ENCODE measurements at places on chromosomes 2 and 18.
A peak's percentile ranks its signal among the peaks of the same experiment; 100 is the strongest.

GRCh38 chr2:172427256-172427989, at the start of gene ITGA6:
Gene ITGA6, plus strand, starts transcription at chr2:172427586.
- peak; percentile 46 for DNase-seq

DNA sequence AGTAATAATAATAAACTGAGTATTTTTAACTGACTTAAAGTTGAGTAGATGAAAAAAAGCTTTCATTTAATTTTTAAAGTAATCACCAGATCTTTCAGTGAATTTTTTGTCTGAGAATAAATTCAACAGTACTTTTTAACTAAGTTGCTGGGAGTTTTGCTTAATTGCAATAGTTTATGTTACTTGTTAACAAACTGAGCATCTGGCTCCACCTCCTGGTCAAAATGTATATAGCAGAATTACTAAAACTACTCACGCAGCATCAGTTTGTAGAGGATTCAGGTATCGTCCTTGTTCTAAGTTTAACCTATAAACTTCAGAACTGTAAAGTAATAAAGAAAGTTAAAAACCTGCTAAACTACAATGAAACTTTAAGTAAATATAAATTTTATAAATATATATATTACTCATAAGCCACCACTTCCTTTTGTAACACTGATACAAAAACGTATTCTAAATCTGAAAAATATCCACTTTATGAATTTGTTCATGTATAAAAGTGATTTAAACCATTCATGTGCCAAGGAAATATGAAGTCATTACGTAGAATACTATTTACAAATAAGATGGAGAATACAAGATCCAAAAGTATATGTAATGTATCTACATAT, 21.3 kb downstream of the NOL10 start:
- no peak for DNase-seq

DNA sequence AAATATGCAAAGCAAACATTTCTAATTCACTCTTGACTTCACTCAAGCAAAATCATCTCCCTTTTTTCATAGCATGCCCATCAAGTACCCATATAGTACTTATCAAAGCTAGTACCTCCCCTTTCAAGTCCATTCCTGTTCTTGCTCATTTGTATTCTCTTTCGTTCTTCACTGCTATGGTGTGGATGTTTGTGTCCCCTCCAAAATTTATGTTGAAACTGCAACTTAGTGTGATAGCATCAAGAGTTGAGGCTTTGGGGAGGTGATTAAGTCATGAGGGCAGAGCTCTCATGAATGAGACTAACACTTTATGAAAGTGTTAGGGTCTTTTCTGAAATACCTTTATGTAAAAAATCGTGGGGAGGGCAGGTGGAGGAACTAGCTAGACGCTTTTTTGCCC, 52.9 kb downstream of the RNU4ATAC start:
- DNase-seq, result no peak

- DNase-seq, result no peak
Measured at GRCh38 chr2:67719351-67719750, 322.2 kb downstream of the ETAA1 start.

DNA sequence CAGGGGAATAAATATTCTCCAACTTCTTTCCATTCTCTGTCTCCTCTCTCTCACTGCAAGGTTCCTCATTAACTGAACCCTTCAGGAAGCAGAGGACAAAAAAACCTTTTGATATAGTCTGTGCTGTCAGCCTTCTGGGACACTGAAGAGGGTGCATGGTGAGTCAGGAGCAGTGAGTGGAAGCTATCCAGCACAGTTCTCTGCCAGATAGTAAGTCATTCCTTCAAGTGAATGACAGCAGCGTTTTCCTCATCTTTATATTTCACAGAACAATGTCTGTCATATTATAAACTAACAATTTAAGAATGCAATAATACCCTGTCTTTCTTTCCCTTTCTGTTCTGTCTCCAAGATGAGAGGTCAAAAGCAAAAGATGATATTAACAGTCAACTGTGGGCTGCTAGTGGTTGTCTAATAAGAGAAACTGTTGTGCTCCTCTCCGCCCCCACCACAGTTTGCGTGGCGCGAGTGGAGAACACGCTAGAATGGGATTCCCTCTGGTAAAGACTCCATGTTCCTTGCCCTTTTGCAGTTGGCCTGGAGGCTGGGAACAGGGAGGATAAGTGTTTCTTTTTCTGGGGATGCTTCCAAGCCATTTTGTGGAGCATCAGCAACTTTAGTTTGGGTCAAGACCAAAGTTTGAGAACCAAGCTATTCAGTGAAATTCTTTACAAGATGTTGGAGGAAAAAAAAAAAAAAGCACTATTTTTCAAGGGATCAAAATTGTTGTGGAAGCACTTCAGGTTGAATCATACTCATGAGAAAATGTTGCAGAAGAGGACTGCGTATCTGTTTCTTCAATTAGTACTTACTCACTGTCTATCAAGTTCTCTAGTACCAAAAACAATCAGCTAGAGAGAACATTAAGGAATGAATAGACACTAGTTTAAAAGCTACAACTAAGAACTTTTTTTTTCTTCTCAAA, 430.2 kb downstream of the SETBP1 start:
- DNase-seq, result no peak

DNA sequence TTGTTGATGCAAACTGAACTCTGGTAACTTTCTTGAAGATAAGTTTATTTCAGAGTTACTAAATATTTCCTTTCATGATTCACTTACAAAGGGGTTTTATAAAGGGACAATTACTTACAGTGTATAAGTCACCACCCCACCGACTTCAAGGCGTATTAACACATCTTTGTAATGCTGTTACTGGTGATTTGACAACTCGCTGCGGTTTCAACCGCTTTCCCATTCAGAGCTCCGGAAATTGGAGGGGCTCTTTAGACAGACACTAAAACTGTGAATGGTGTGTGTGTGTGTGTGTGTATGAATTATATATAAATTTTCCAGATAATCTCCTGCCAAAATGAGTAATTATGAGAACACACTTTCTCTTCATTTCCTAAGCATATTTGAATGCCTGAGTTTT, 4.9 kb downstream of the TM4SF20 start:
- DNase-seq, result no peak

GRCh38 chr2:69491864-69492263, 54.6 kb upstream of the NFU1 start:
- no peak for DNase-seq

DNA sequence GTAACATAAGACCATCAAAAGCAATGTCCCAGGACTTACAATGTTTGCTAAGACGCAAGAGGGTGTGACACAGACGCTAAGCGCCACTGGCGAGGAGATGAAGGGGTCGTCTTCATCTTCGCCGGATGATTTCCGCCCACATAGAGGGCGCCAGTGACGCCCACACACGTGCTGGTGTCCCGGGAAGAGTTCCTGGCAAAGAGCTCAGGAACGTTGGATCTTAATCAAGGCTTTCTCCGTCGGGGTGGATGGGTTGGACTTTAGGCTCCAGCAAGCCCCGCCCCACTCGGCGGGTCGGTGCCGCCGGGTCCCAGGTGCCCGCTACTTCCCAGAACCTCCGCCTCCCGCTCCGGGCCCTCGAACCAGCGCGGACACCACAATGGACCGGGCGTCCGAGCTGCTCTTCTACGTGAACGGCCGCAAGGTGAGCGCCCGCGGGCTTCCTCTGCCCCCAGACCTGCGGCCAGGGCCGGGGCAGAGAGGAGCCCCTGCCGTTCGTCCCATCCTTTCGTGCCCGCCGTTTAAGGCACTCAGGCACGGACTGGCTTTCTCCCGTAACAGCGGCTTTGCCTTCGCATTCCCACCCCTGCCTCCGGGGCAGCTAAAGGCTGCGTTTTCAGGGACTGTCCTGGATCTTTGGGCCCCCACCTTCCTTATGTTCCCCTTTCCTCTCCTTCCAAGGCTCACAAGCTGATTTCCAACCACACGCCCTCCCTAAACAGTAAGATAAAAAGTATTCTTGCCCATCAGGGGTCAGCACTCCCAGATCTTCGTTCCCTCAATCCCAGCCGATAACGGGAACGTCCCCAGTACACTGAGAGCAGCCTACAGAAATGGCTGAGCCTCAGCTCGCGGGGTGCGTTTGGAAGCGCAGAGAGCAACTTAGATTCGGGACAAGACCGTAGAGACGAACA, at the start of gene AOX1:
Gene AOX1 (plus strand): TSS at position 285 of the 914 bp plus-strand sequence. CDS start 95 bp downstream, at position 380.
- DNase-seq, result no peak

GRCh38 chr2:232519581-232520438, at the start of gene PRSS56:
Gene PRSS56, plus strand, starts transcription at chr2:232520388. Its CDS starts 211 bp downstream, at chr2:232520599.
- no peak for DNase-seq

GRCh38 chr2:207044379-207045362, 105.4 kb downstream of the CPO start:
- DNase-seq, result no peak

DNA sequence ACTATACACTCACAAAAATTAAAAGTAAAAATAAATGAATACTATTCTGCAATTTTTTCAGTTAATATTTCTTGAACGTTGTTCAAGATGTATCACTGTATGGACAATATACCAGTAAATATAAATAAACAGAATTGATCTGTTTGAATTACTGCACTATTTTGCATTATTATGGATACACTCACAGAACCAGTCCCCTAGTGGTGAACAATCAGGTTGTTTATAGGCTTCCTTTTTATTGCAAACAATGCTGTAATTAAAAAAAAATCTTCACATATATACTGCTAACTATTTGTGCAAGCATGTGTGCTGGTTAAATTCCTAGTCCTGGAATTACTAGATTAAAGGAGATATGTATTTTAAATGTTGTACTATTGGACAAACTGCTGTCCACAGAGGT, 306.0 kb downstream of the FBXO15 start:
- DNase-seq, result no peak

GRCh38 chr2:9552219-9553178, 3.1 kb downstream of the ADAM17 start:
- DNase-seq, result no peak

DNA sequence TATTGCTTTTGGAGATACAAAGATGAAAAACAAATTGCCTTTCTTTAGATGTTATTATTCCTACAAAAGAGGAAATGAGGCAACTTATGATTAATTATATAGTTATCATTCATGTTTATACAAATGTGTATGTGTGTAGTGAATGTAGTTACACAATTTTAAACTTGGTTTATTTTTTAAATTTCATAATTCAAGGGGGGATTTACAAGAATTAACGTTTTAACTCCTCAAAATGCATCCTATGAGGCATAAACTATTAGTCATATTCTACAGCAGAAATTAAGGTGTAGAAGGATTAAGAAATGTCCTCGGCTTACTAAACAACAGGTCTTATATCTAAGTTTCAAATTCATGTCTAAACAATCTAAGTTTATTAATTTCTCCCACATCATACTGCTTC, 1545.8 kb downstream of the LRP1B start:
- no peak for DNase-seq

DNA sequence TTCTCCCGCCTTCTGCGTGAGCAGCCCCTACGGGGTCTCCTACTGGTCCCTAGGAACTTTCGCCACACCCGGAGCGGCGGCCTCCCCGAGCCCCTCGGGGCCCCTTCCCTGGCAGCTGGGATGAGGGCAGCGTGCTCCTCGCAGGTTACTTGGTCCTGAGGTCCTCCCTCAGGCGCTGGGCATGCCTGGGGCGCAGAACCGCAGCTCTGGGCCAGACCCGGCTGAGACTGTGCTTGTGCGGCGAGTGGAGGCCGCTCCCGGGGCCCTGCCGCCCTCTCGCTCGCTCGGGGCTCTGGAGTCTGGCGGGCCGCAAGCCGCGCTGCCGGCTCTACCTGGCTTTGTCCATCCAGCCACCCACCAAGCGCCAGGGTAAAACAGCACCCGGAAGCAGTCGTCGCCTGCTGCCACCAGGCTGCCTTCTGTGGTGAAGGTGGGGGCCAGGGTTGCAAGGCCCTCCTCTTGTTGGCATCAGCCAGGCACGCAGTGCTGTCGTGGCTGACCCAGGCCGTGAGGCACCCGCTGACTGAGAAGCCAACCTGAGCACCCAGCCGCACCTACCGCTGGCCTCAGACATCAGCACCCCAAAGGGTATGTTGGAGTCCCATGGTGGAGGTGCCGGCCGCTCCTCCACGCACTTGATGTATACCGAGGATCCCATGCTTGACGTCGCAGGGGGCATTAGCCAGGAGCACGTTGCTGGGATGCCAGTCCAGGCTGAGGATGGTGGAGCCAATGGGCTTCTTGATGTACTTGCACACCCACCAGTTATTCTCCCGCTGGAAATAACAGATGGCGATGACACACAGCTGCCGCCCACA, 46.1 kb upstream of the PTH2R start:
- no peak for DNase-seq

- no peak for DNase-seq
Measured at GRCh38 chr2:38552259-38552658, 50.5 kb downstream of the HNRNPLL start.

- DNase-seq, result no peak
Measured at GRCh38 chr2:88010136-88010535, 6.2 kb downstream of the RNU2-63P start.

DNA sequence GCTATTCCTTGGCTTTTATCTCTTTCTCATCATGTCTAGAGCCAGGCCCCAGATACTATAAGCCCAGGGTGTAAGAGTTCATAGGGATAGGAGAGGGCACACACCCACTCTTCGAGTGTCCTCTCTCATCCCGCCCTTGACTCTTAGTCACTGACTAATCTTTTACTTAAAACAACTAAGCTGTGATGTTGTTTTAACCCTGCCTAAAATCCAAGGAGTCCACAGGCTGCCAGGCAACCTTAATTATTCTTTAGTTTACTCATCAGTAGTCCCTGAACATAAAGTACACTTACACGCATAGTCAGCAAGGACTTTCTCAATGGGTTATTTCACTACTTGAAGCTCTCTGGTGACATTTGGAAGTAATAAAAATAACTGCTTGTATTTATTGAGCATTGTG, 28.4 kb downstream of the GREB1L start:
- DNase-seq, result no peak

- DNase-seq, result no peak
Measured at GRCh38 chr2:147382322-147382948, 462.4 kb upstream of the ACVR2A start.

DNA sequence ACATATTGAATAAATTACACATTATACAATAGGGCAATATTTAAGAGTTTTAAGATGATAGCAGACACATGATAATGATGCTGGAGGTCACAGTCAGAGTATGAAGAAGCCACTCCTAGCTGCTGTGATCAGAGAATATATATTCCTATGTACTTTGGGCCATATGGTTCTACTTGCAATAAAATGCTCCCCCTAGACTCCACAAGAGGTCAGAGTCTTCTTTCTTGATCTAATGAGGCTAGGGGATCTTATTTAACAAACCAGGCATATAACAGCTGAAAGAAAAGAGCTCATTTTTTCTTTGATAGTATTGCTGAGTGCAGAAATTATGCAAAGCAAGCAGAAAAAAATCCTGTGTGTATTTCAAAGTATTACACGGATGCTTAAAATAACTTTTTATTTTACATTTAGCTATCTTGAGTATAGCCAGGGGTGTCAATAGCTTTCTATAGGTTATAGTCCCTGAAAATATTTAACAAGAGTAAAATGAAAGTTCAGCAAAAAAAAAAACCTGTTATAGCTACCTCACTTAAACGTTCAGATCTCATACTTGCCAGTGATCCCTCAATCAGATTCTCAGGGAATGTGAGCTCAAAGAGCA, 748.7 kb upstream of the CHAC2 start:
- no peak for DNase-seq

DNA sequence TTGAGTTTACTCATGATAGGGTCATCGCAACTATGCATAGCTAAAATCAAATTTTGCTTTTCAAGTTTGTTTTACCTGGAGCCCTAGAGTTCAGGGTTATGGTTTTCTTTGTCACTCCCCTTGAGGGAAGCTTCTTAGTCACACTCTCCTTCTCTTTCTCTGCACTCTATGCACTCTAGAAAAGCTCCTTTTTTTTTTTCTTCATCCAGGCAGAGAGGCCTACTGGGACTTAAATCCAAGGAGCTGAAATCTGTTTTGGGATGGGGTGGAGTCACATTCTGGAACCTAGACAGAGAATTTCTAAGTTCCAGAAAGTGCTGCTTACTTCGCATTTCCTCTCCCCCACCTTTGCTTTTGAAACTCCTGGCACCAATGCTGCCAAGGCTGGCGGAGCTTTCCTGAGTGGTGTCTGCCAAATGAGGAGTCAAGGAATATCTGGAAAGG, 19.1 kb upstream of the IL18R1 start:
- no peak for DNase-seq

Measured in stimulated activated CD8-positive, alpha-beta memory T cell treated with anti-CD3 and anti-CD28 coated beads, Interleukin-4, amount 100 ng/mL, for 1 hour (primary cell).